ENCODE measurements at places on chromosomes 2 and 18.

- no peak for DNase-seq
Observed at GRCh38 chr2:143345887-143346787, 216.9 kb downstream of the ARHGAP15 start.

DNA sequence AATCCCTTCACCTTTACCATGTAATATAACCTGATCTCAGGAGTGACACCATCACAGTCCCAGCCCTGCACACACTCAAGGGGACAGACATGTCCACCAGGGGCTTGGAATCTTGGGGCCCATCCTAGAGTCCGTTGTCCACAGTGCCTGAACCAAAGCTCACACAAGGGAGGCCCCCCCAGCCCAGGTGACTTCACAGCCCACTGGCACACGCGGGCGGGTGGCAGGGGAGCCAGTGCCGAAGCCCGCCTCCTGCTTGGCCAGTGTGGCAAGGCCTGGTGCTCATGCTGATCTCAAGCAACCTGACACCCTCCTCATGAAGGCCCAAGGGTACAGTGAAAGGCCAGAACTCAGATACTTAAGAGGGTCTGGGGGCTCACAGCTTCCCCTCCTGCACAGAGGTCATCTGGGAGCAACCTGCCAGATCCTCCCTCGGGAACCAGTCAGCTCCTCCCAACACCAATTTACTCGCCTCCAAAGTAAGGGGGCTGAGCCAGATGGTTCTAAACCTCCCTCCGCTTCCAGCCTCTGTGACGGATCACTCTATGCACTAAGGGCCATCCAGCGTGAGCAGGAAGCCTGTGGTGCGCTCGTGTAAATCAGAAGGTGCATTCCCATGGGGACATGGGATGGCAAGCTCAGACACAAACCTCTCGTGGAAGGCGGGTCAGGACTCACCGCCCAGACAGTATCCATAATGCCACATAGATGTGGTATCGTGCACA lies 3.2 kb upstream of the RAB17 start:
- no peak for DNase-seq

GRCh38 chr2:28463893-28464292 lies 32.0 kb upstream of the PLB1 start:
- DNase-seq: no peak

- no peak for DNase-seq
Observed at GRCh38 chr2:72770879-72771461, 54.9 kb downstream of the EXOC6B start.

GRCh38 chr2:111061191-111061590 lies 59.5 kb upstream of the BCL2L11 start:
- DNase-seq: no peak

GRCh38 chr2:106523976-106524665 lies 37.0 kb downstream of the CD8B2 start:
- no peak for DNase-seq

GRCh38 chr2:96819876-96820511 lies 3.9 kb downstream of the CNNM3 start:
- DNase-seq: no peak

DNA sequence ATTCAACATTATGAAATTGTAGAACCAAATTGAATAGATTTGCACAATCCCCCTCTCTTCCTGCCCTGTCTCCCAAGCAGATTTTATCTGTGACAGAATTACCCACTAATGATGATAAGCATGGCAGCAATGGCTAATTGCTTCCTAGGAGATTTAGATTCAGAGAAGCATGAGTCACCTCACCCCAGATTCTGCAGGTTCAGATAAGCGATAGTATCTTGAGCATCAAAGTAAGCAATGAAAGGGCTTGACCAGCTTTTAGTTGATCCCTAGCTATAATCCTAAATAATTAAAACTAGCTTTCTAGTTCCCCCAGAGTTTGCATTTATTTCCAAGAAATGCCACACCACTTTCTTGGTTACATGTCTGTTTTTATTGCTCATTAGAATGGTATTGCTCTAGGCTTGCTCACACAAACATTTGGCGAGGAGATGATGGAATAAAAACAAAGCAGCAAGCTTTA lies 204.3 kb downstream of the GULP1 start:
- DNase-seq: no peak

GRCh38 chr2:113171334-113172075 lies 2.3 kb upstream of the PSD4 start:
- DNase-seq: no peak

DNA sequence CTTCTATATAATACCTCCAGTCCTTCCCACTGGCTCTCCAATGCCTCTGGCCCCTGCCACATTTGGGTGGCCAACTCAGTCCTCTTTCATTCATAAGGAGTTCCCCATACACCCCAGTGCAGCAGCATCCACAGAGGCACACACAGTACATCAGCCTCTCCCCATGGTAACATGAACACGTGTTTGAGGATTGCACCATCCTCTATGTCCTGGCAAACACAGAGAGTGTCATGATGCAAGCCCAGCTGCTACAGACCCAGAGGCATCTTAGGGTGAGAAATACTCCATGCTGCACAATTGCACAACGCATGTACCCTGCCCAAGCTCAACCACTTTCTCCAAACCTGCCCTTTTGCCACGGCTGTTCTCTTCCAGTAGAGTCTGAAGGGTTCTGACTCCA lies 11.5 kb downstream of the IGFBP5 start:
- no peak for DNase-seq

- no peak for DNase-seq
Observed at GRCh38 chr2:19299032-19299431, 59.4 kb downstream of the OSR1 start.

- no peak for DNase-seq
Observed at GRCh38 chr2:121565389-121566250, 34.9 kb downstream of the RNU4ATAC start.

DNA sequence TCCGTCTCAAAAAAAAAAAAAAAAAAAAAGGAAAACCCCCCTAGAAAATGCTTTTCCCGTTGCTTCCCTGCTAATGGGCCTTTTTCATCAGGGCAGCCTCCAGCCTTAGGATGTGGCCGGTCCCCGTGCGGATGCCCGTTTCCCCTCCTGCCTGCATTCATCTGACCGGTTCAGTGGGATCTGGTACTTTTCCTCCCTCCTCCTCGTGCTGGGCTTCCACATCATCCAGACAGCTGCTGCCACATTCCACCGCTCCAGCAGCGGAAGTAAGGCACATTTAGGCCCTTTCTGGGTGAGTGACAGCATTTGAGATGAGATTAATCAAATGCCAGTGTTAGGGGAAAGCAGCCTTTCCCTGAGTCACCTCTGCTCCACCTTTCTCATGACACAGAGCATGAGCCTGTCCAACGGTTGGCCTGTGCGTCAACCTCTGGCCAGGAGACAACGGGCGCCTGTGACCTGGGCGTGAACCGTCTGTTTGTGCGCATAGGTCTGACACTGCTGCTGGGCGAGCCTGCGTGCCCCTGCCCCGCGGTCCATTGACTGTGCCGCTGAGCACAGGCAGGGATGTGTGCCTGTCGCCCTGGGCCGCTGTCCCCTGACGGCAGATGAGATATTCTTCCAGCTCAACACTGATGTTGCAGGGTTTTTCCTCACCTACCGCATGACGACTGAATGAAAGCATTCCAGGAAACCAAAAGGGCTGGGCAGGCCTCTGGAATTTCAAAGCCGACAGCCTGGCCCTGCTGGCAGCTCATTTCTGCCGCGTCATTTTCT lies 174.0 kb downstream of the TGIF1 start:
- DNase-seq: no peak

DNA sequence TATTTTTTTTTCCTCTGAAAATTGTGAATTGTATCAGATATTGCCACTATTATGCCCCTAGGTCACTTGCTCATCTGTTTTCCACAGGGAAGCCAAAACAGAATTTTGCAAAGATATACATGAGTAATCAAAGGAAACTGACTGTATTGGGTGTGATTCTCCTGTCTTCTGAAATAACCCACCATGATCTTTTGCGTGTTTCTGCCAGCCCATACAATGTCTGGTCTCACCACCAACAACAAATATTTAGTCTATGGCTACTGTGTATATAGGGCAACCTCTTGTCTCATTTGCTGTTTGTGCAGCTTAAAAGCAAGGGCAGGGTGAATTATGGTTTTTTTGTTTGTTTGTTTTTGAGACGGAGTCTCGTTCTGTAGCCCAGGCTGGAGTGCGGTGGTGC lies 26.5 kb downstream of the EPAS1 start:
- no peak for DNase-seq

GRCh38 chr2:82780050-82780449 lies 1679.0 kb downstream of the SUCLG1 start:
- no peak for DNase-seq

GRCh38 chr18:8221452-8221851 lies 387.8 kb upstream of the RAB12 start:
- no peak for DNase-seq

DNA sequence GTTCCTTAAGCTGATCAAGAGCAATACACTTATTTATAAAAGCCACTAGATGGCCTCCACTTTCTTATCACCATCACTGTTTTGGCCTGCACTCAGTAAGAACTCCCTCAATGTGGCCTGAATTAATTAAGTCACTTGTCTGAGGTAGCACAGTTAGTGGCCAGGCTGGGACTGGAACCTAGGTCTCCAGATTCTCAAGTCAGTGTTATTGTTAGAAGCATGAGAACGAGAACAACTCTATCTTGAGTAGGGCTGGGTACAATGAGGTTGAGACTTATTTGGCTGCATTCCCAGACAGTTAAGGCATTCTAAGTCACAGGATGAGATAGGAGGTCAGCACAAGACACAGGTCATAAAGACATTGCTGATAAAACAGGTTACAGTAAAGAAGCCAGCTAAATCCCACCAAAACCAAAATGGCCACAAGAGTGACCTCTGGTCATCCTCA lies 115.8 kb downstream of the SS18 start:
- DNase-seq: no peak
